ENCODE measurements at places on chromosomes 1 and 21.

DNA sequence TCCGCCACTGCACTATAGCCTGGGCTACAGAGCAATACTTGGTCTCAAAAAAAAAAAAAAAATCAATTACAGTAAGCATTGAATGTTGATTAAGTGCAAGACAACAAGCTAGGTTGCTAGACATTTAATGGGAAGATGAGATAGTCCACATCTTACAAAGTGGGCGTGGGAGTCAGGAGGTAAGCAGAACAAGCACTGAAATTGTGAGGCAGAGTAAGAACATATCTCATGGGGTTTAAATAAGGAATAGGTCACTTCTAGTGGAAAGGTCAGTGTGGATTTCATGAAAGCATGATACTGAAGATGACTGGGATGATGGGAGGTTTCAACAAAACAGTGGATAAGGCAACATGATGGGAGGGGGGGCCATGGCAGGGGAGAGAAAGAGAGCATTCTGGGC lies 1.9 kb upstream of the OLFML2B start:
- no peak for DNase-seq

- DNase-seq: no peak
Observed at GRCh38 chr1:1081311-1082238, 7.5 kb upstream of the RNF223 start.

- no peak for DNase-seq
Observed at GRCh38 chr1:65235867-65236805, 73.2 kb upstream of the DNAJC6 start.

- DNase-seq: no peak
Observed at GRCh38 chr1:178541829-178542553, 29.1 kb downstream of the TEX35 start.

DNA sequence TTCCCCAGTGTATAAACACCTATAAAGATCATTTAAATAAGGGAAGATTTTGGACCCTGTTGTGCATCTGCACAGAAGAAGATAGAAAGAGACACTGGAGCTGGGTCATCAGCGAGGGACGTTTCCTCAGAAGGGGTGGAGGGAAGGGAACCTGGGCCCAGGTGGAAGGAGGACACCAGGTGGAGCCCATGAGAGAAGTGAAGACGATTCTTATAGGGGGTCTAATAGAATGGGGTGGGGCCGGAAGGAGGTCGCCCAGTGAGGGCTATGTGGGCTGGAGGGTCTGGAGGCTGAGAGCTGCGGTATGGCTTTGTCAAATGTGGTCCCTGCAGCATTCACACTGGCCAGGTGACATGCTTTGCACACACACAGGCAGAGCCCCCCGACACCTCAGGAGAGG lies 13.7 kb downstream of the KIRREL1 start:
- DNase-seq: no peak

GRCh38 chr21:41161428-41161827 lies 6.5 kb upstream of the BACE2 start:
- DNase-seq: no peak

Data from cortex of kidney (tissue), 1 donor.